ENCODE measurements at places on chromosomes 2 and 18.

DNA sequence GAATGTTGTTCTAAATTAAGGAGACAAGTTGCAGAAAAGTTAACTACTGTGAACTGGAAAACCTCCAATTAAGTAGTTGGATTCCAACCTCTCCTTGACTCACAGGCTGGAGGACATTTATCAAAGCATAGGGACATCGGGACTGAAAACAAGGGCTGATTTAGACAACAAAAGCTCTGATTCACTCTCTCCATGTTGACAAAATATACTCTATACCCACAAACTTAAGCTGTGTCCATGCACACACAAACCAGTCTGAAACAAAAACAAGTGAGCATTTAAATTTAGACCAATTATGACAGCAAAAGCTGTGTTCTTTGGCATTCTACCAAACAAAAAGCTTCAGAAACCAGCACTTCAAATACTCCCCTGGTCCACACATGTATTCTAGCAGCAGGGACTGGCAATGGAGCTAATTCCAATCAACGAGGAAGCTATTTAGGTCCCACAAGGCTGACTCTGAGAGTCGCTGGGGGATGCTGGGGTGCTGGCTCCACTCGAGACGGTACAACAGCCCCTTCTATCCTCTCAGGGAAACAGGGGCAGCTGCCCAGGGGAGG, 71.4 kb downstream of the NXPH2 start:
- H3K36me3 ChIP-seq, result no peaks in the 10 kb centered on the region
- no peak overlapping the region for H3K4me3 ChIP-seq
- peaks cover 5% of the 10 kb centered on the region for H3K4me1 ChIP-seq
- H3K27ac ChIP-seq, result no peak overlapping the region
- DNase-seq, result no peak

DNA sequence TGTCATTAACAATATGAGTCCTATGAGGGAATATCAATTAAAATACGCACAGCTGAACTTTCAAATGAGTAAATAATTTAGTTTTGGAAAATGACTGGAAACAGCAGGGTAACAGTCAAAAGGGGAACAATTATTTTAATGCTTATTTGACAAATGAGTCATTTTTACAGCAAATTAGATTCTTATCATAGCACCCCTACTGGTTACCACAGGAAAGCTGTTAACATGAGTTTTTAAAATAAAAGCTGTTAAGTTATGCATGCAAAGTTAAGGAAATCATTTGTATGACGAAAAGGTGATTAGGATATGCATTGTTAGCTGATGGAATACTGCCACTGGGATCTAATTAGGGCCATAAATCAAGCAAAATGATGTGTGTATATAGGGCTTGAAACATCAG, 435.1 kb upstream of the MEIS1 start:
- H3K4me3 ChIP-seq, result no peak overlapping the region
- no peaks in the 10 kb centered on the region for H3K36me3 ChIP-seq
- no peak for DNase-seq
- H3K27ac ChIP-seq, result no peak overlapping the region
- no peaks in the 10 kb centered on the region for H3K27me3 ChIP-seq

DNA sequence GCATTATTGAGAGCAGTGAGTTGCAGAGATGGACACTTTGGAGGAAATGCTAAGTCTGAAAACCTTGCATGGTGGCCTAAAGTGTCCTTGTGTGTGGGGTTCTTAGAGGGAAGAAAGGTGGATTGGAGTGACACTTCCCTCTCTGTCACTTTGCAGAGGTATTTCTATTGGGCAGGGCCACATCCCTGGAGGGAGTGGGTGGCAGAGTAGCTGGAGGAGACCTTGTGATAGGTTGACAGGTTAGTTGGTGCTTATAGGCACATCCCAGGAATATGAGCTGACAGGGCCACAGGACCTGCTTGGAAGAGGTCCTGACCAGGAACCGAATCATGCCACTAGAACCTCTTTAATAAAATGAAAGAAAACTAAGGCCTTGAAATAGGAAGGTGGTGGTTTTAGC, 972 bp upstream of the IGFBP5 start:
- no peaks in the 10 kb centered on the region for H3K36me3 ChIP-seq
- H3K27ac ChIP-seq, result no peak overlapping the region
- H3K27me3 ChIP-seq, result no peaks in the 10 kb centered on the region
- H3K4me1 ChIP-seq, result peaks cover 37% of the 10 kb centered on the region
- DNase-seq, result no peak

DNA sequence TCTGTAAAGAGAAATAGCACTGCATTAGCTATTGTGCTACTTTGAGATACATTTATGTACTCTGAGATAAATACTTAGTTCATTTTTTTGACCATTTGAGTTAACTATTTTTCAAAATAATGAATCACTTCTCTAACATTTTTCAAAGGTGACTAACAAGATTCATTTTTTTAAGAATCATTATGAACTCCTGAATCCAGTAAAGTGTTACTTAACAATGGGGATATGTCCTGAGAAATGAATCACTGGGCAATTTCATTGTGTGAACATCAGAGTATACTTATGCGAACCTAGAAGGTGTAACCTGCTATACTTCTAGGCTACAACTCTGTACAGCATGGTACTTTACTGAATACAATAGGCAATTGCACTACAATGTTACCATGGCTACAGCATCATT, 355.8 kb downstream of the ARL6IP6 start:
- no peak overlapping the region for H3K4me3 ChIP-seq
- no peaks in the 10 kb centered on the region for H3K27me3 ChIP-seq
- DNase-seq, result no peak
- no peaks in the 10 kb centered on the region for H3K4me1 ChIP-seq

DNA sequence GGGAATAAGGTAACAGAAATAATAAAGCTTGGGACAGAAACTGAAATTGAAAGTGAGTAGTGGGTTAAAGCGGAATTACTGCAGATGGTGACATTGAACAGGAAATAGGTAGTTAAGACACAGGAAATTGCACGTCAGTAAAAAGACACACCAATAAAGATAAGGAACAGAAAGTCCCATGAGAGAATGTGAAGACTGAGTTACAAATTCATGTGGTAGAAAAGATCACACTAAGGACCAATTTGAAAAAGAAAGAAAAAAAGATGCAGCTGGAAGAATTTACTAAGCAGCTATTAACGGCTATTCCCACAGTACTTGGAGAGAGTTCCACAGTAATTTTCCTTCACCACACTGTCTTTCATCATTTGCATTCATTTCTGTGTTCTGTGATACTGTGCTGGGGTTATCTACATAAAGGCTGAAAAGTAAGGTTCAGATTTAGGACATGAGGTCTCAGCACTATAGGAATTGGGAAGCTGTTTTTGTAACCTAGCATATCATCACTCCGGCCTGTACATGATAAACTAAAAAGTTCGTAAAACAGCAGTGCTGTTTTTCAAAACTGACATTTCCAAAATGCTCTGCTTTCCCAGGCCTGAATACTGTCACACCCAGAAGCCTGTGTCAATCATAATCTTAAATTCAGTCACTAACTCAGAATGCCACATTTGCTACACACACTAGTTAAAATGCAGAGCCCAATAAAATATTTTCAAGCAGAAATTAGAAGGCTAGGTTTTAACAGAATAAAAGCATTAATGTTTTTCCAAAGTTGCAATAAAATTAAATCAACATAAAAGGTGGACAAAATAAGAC, 42.9 kb downstream of the SRBD1 start:
- peaks cover 2% of the 10 kb centered on the region for H3K4me1 ChIP-seq
- H3K27me3 ChIP-seq, result no peaks in the 10 kb centered on the region
- no peak overlapping the region for H3K4me3 ChIP-seq
- DNase-seq, result no peak

GRCh38 chr2:99469394-99469793, 20.4 kb downstream of the REV1 start:
- peaks cover 6% of the 10 kb centered on the region for H3K4me1 ChIP-seq
- DNase-seq, result no peak
- H3K4me3 ChIP-seq, result no peak overlapping the region
- no peak overlapping the region for H3K27ac ChIP-seq
- no peaks in the 10 kb centered on the region for H3K27me3 ChIP-seq
- peaks cover 2% of the 10 kb centered on the region for H3K36me3 ChIP-seq

All from neuronal stem cell (in vitro differentiated cells).